Activated CD4-positive, alpha-beta T cell treated with anti-CD3 and anti-CD28 coated beads, Interleukin-2, amount 10 ng/mL, durations not matched to agents 7 days and 5 days (primary cell): ENCODE measurements at places on chromosomes 12 and 14. TPM values are rescaled to one million over a fixed set of nuclear protein-coding genes. Genes with fewer than 3 reads are reported as not detected.

- H3K27ac ChIP-seq: peak overlapping the region; percentile 89
- peak overlapping the region; percentile 19 for H3K4me3 ChIP-seq
- DNase-seq: peak; percentile 61
These were observed 31.0 kb upstream of the LGALS3 start for GRCh38 chr14:55097881-55098560.

DNA sequence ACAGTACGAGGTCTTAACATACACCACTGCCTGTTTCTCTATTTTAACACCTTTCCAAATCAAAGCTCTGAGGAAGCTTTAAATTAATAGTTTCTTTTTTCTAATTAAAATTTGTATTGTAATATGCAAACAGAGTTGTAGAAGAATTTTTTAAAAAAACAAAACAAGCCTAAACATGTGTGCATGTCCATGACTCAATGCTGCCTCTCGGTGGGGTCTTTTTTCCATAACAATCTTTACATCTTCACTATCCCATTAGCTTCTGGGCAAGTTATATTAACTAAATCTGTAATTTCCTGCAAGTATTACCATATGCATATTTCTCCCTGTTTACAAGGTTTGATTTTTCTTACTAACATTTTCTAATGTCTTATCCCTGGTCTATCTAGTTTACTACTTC, 143.9 kb upstream of the NAV3 start:
- no peak for DNase-seq
- no peak overlapping the region for H3K27ac ChIP-seq

- peak overlapping the region; percentile 27 for H3K4me3 ChIP-seq
- H3K36me3 ChIP-seq: no peaks in the 10 kb centered on the region
- peak overlapping the region; percentile 57 for H3K27ac ChIP-seq
- peak; percentile 17 for DNase-seq
- H3K4me1 ChIP-seq: peaks cover 10% of the 10 kb centered on the region
These were observed 358.0 kb downstream of the DAD1 start for GRCh38 chr14:22231018-22231417.

EPS8 gene
- total RNA-seq: 2.3 TPM

DNA sequence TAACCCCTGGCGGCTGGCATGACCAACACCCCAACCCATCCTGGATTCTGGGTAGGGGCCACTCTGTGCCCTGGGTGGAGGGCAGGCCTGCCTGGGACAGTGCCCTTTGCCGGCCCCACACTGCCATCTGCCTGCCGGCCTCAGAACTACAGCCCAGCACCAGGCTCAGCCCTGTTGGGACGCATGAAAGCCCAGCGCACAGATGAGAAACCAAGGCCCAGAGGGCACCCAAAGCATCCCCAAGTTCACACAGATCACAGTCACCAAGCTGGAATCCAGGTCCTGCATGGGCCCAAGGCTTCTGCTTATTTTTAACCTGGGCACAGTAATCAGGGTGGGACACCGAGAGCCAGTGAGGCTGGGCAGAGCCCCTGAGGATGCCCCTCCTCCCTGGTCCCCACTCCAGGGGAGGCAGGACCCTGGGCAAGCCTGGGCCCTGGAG, 26.2 kb downstream of the RFLNA start:
- peak; percentile 59 for DNase-seq
- H3K4me1 ChIP-seq: no peaks in the 10 kb centered on the region
- peaks cover 22% of the 10 kb centered on the region for H3K36me3 ChIP-seq
- H3K4me3 ChIP-seq: no peak overlapping the region
- no peak overlapping the region for H3K27ac ChIP-seq
- no peaks in the 10 kb centered on the region for H3K27me3 ChIP-seq

DNA sequence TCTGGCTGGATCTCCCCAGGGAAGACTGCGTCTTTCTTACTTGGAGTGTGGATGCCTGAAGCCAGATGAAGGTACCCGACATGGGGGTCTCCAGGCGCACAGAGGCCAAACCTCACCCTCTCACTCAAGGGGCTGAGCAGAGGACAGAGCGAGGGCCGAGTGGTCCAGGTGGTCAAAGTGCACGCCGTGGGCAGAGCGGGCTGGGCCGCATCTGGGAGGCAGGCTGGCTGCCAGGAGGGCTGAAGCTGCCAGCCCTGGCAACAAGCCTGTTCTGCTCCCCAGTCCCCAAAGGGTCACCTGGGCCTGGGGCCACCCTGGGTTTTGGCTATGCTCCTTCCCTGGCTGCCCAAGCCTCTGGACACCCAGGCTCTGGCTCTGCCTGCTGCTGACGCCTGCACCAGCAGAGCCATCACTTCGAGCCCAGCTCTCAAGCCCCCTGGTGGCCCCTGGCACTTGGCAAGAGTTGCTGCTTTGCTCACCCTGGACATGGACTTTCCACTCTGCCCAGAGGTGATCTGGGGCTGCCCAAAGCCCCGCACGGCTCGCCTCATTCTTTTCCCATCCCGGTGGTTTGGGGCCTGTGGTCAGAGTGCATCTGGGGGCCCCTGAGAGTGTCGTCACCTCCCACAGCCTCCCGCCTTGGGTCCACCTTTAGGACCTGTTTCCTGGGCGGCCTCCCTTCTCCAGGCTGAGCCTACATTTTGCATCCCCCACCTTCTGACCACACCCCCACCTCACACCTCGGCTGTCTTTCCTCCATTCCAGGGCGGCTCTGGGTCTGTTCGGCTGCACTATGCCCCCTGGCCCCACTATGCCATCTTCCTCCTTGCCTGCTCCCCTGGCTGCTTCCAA, 2.8 kb downstream of the ADSS1 start:
- no peaks in the 10 kb centered on the region for H3K36me3 ChIP-seq
- no peaks in the 10 kb centered on the region for H3K4me1 ChIP-seq
- no peak overlapping the region for H3K27ac ChIP-seq

DNA sequence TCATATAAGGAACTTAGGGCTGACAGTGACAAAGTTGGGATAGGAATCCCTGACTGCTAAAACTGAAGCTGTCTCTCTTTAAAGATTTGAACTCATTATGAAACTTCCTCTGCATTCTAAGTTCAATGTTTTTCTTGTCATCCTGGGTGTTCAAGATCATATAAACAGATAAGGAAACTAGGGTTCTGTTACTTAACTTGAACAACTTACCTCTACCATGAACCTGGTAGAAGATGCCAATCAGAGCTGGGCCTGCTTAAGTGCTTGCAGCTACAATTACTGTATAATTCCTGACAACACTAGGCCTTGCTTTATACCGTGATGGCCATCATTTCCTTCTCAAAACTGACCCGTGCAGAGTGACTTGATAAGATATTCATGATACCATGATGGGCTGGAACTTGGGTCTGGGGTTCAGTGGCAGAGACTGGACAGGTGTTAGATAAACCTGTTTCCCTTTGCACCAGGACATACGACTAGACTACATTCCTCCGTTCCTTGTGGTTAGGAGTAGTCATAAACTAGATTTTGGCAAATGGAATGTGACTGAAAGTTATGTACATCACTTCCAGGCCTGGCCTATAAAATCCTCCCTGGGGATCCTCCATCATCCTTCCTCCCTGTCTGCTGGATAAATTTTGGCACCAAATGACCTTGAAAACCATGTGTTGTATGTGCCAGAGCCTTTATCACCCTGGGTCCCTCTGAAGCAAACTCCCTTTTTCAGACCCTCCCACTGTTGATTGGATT, 172.2 kb upstream of the PRICKLE1 start:
- DNase-seq: no peak
- H3K27me3 ChIP-seq: peaks cover 2% of the 10 kb centered on the region
- H3K4me1 ChIP-seq: no peaks in the 10 kb centered on the region
- H3K36me3 ChIP-seq: no peaks in the 10 kb centered on the region

CYP27B1 gene
- total RNA-seq: 2.3 TPM

DNA sequence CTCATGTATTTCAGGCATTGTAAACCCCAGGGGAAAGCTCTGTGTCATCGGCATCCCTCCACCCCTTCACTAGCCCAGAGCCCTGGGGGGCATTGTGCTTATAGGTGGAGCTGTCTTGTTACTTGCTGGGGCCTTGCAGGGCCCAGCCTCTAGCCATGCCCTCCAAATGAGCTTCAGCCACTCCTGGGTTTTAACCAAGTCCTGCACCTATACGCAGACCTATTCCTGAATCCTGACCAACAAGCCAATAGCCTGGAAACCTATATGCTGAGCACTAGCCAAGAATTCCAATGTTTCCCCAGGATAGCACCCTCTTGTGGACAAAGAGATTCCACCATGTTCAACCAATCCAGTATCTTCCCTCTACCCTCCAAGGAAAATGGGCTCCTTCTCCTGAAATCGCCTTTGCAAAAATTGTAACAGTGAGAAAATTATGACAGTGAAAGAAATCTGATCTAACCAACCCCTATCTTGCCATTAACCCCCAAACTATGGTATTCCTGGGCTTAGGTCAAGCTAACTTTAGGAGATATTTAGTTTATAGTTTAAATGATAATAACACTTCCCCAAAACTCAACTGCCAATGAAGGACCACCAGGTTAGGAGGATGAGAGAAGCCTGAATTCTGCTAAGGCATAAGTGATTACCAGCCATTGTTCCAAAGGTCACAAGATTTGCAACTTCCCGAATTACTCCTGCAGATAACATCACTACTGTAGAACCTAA, 55.5 kb downstream of the TTC7B start:
- H3K4me3 ChIP-seq: no peak overlapping the region
- peaks cover 17% of the 10 kb centered on the region for H3K4me1 ChIP-seq
- no peak overlapping the region for H3K27ac ChIP-seq
- H3K36me3 ChIP-seq: peaks cover 4% of the 10 kb centered on the region
